ENCODE measurements at places on chromosomes 11 and 22.

DNA sequence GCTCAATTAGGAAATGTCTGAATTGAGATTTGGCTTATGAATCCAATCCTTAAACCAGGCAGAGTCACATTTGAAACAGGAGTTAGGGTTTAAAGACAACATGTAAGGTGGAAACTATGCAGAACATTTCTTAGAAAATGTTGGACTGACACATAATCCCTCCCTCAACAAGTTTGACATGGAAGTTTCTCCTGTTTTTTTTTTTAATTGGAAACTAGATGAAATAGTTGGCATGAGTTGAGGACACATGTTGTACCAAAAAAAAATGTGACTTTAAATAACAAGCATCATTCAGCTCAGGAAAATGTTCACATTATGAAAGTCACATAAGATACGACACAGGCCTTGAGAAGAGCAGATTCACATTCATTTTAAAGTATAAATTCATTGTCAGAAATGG is 154.9 kb upstream of the DDI1 start:
- DNase-seq, result no peak

DNA sequence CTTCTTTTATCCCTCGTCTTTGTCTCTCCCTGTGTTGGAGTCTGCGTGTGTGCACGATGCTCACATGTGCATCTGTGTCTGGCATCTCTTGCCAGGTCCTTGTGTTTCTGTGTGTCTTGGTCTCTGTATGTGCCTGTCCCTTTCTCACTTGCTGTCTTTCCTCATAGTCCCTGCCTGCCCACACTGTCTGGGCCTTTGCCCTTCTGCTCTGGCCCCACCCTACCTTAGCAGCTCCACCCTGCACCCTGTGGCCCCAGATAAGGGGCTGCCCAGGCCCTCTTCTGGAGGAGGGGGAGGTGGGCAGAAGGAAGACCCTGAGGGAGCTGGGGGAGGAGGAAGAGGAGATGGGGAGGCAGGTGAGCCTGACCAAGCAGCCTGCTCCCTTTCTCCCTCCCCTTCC is 2.8 kb downstream of the EHBP1L1 start:
- no peak for DNase-seq

DNA sequence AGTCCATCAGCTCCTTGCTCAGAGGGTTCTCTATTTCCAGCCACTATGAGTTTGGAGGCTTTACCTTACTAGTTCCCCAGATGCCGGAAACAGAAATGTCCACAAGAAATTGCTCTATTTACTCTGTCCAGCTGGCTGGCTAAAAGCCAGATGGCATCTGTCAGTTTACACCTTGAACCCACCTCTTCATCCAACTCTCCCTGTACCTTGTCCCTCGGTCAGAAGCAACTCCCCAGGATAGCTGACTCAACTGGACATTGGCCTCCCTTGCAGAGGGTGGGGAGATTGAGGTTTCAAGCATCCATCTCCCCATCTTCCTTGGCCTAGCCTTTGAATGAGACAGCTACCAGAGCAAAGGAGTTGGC is 1.7 kb downstream of the C2CD2L start:
- DNase-seq, result no peak

DNA sequence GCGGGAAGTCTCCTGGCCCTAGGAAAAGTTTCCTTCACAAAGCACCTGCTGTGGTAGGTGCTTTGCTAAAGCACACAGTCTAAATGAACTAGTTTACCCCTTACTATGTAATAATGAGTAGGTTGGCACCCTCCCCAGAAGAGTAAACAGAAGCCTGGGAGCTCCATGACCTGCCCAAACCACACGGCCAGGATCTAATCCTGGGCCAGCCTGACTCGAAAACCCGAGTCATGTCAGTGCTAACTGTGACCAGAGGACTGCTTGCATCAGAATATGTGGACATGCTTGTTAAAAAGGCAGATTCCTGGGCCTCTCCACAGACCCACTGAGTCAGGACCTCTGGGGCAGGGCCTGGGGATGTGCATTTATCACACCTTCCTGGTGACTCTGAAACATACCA is 67.7 kb downstream of the PANX1 start:
- DNase-seq, result no peak

GRCh38 chr11:107266455-107266854 is 191.2 kb downstream of the CWF19L2 start:
- no peak for DNase-seq

GRCh38 chr11:45042560-45042959 is 91.9 kb upstream of the TP53I11 start:
- no peak for DNase-seq

GRCh38 chr22:49141761-49142160 is 685.9 kb downstream of the BRD1 start:
- DNase-seq, result no peak
